Cardiac atrium fibroblast (primary cell): ENCODE measurements at places on chromosomes 3 and 15. TPM values are rescaled to one million over a fixed set of nuclear protein-coding genes. Genes with fewer than 3 reads are reported as not detected.

GOLGA8N gene
- total RNA-seq, result 0.81 and 2.7 TPM in 2 replicates

NMNAT3 gene
- 0.49 TPM in 1 of 2 replicates, not detected in the other for total RNA-seq

GOLGA8G gene
- total RNA-seq, result not detected in 2 replicates

ARL14 gene
- not detected in 2 replicates for total RNA-seq

BNC1 gene
- 1.1 and 2.6 TPM in 2 replicates for total RNA-seq

TMEM44 gene
- 41.1 and 42.8 TPM in 2 replicates for total RNA-seq

SIDT1 gene
- not detected in 2 replicates for total RNA-seq

STRC gene
- total RNA-seq, result not detected in 2 replicates

SLC22A13 gene
- not detected in 2 replicates for total RNA-seq

ERC2 gene
- not detected in 2 replicates for total RNA-seq

CAMK2N2 gene
- 0.65 TPM in 1 of 2 replicates, not detected in the other for total RNA-seq

BCHE gene
- 2.3 and 2.4 TPM in 2 replicates for total RNA-seq

LARP6 gene
- total RNA-seq, result 51.4 and 78.5 TPM in 2 replicates

PLSCR2 gene
- not detected in 2 replicates for total RNA-seq

TLNRD1 gene
- total RNA-seq, result 9.6 and 12.5 TPM in 2 replicates

PYDC2 gene
- total RNA-seq, result not detected in 2 replicates

ALPK3 gene
- 0.97 and 6.0 TPM in 2 replicates for total RNA-seq

ITIH1 gene
- total RNA-seq, result not detected in 2 replicates

SOX2 gene
- total RNA-seq, result not detected in 2 replicates

DGKG gene
- total RNA-seq, result 0.16 and 0.72 TPM in 2 replicates

PSMA4 gene
- 109 and 183 TPM in 2 replicates for total RNA-seq

IQCF6 gene
- not detected in 2 replicates for total RNA-seq

TGM5 gene
- not detected in 2 replicates for total RNA-seq

HEG1 gene
- total RNA-seq, result 195 and 268 TPM in 2 replicates

PRKCD gene
- total RNA-seq, result 3.8 and 4.5 TPM in 2 replicates
